Left renal pelvis (tissue), 4 donors: ENCODE measurements at places on chromosomes 7 and 10. TPM values are rescaled to one million over a fixed set of nuclear protein-coding genes. Genes with fewer than 3 reads are reported as not detected.

The TRIM50 gene
- polyA plus RNA-seq = not detected

The CHST15 gene
- 18.8 TPM for polyA plus RNA-seq

The BPGM gene
- polyA plus RNA-seq = 40.2 TPM

The CRTAC1 gene
- 21.8 TPM for polyA plus RNA-seq

The H2BK1 gene
- polyA plus RNA-seq = not detected

DNA sequence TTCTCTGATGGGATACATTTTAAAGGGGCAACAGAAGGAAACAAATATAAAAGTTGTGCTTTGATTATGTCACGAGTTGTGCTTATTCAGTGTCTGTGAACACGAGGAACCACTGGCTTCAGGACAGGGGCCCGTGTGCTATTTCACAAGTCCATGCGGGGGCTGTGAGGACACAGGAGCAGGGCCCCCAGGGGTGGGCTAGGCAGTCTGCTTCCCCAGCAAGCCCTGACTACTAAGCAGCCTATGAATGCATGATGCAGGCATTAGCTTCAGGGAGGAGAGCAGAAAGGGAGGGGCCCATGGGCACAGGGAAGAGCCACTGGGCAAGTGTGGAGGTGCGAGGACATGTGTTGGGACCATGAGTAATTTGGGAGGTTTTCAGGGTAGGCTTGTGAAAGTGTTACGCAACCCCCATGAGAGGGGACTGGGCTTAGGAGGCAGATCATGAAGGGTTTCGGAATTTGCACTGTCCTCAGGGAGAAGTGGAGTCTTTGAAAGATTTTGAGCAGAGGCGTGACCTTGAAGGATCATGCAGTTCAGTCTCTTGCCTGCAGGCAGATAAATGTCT lies 424.9 kb downstream of the CALN1 start:
- DNase-seq = no peak

- no peak for DNase-seq
Observed at GRCh38 chr10:129628823-129629222, 161.8 kb downstream of the MGMT start.

GRCh38 chr10:70355051-70356021 lies 27.1 kb downstream of the LRRC20 start:
- no peak for DNase-seq

DNA sequence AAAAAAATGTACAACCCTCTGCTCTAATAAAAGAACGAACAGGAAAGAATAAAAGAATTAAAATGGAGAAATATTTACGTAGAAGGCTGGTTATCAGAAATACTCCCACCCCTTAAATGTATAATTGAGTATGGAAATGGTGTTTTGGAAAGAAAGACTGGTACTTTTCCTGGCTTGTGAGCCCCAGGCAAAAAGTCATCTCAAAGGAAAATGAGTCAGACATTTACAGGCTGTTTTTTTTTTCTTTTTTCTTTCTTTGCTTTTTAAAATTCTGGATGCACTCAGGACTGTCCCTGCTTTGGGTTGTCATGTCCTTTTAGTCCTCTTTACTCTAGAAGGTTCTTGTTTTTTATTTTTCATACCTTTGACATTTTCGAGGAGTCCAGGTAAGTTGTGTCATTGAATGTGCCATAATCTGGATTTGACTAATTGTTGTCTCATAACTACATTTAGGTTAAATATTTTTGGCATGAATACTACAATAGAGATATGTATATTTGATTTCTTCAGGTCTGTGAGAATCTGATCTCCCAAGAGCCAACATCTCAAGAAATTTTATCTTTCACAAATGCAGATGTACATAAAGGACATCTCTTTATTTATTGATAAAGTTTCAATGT lies 313.0 kb upstream of the GLI3 start:
- DNase-seq = no peak

DNA sequence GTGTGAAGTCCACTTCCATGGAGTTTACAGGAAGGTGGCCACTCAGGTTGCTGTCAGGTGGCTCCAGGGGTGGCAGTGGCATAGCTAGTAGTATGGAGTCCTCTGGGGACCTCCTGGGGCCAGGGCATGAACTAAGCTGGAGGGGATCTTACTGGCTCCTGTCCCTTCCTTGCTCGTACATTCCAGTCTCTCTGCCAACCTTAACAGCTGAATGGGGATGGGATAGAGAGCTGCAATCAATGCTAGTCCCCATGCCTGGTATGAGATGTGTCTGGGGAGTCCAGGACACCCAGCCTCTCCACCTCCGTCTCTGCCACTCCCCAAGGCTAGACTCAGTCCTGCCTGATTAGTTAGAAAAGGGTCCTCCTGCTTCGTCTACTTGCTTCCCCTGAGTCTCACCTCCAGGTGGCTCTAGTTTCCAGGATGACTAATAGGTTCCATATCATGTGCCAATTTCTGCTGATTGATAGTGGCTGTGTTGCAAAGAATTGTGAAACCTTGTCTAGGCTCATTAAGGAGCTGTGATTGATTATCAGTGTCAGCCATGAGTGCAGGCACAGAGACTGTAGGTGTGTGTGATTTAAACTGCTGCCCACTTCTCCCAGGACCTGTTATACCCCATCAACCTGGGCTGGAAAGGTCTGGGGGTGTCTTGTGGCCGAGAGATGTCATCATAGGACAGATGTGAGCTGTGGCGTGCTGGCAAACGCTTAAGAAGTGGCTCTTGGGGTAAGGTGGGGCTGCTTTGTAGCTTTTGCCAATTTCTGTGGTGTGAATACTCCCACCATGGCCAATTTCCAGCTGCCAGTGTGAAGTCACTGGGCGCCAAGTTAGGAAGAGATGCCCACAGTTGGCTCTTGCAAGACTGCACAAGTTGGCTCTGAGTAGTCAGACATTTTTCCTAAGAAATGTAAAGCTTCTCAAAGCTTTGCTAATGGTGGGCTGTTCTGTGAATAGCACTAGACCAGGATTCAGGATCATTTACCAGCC lies 59.8 kb downstream of the COL13A1 start:
- DNase-seq = no peak

- DNase-seq = no peak
Observed at GRCh38 chr10:69902835-69903535, 101.3 kb downstream of the COL13A1 start.

GRCh38 chr7:16813232-16813616 lies 8.4 kb upstream of the AGR2 start:
- DNase-seq = no peak
